ENCODE measurements at places on chromosomes 6 and 20. TPM values are rescaled to one million over a fixed set of nuclear protein-coding genes. Genes with fewer than 3 reads are reported as not detected.

The WFDC10B gene
- not detected for total RNA-seq

The HLA-DQA2 gene
- total RNA-seq: not detected

The SLC22A16 gene
- total RNA-seq: not detected

The RAB5IF gene
- total RNA-seq: 62.0 TPM

The FAM184A gene
- 0.18 TPM for total RNA-seq

The PTCHD4 gene
- total RNA-seq: 5.9 TPM

The EPPIN gene
- total RNA-seq: not detected

The LRRC1 gene
- 15.7 TPM for total RNA-seq

The L3MBTL3 gene
- 11.6 TPM for total RNA-seq

The RSPO3 gene
- total RNA-seq: 1.2 TPM

The OLIG3 gene
- total RNA-seq: not detected

The CUTA gene
- total RNA-seq: 84.6 TPM

The C6orf15 gene
- not detected for total RNA-seq

The ARMC12 gene
- total RNA-seq: 0.42 TPM

The LY6G6F gene
- total RNA-seq: not detected

The HRH3 gene
- not detected for total RNA-seq

The C6orf163 gene
- total RNA-seq: 0.59 TPM

The RRAGD gene
- 0.37 TPM for total RNA-seq

The SCAND1 gene
- 27.4 TPM for total RNA-seq

The WFDC5 gene
- total RNA-seq: not detected

The SAMD3 gene
- 24.1 TPM for total RNA-seq

The TP53TG5 gene
- total RNA-seq: not detected

The SLC22A3 gene
- 142 TPM for total RNA-seq

The BEND3 gene
- total RNA-seq: 5.5 TPM

Data from smooth muscle cell of the umbilical artery (primary cell).